Pulmonary artery endothelial cell (primary cell): ENCODE measurements at places on chromosomes 4 and X. TPM values are rescaled to one million over a fixed set of nuclear protein-coding genes. Genes with fewer than 3 reads are reported as not detected.

GAGE13 gene
- not detected in 2 replicates for total RNA-seq

XG gene
- 0.60 and 1.5 TPM in 2 replicates for total RNA-seq

CENPVL1 gene
- total RNA-seq, result not detected in 2 replicates

ADH6 gene
- not detected in 2 replicates for total RNA-seq

LINC00632 gene
- 0.46 and 0.59 TPM in 2 replicates for total RNA-seq

RBM46 gene
- not detected in 2 replicates for total RNA-seq

MAGED2 gene
- 177 and 219 TPM in 2 replicates for total RNA-seq

PDGFRA gene
- 0.73 and 0.85 TPM in 2 replicates for total RNA-seq

CFAP47 gene
- not detected in 2 replicates for total RNA-seq

IRF2 gene
- 20.5 and 36.3 TPM in 2 replicates for total RNA-seq

COL4A5 gene
- 15.3 and 18.9 TPM in 2 replicates for total RNA-seq

GAB3 gene
- 3.8 and 6.0 TPM in 2 replicates for total RNA-seq

ARR3 gene
- total RNA-seq, result not detected in 2 replicates

DNA sequence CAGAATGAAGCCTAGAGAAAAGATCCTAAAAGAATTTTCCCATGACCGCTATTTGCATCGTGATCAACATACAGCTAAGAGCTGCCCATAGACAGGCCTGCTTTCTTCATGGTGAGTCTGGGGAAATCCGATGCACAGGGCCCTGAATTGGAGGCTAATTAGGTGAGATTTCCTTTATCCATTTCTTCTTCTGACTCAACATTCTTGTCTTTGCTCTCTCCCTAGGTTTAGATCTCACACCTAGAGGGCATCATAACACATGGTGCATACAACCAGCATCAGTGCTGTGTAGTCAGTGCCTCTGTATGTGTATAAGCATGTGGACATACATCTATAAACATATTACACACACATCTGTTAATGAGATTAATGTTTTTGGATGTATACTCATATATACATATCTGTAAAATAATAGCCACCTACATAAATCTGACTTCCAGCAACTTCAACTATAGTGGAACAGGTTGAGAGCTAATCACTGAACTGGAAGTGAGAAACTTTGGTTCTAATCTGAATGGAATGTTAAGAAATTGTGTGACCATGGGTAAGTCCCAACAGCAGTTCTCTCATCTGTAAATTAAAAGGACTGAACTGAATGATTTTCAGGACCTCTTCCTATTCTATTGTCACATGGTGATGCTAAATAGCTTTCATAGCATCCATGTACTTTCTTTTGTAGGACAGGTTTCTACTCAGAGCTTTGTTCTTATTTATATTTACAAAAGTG is 17.5 kb downstream of the GATB start:
- no peak for DNase-seq

GRCh38 chr4:71167083-71167482 is 171.7 kb upstream of the SLC4A4 start:
- DNase-seq, result no peak

DNA sequence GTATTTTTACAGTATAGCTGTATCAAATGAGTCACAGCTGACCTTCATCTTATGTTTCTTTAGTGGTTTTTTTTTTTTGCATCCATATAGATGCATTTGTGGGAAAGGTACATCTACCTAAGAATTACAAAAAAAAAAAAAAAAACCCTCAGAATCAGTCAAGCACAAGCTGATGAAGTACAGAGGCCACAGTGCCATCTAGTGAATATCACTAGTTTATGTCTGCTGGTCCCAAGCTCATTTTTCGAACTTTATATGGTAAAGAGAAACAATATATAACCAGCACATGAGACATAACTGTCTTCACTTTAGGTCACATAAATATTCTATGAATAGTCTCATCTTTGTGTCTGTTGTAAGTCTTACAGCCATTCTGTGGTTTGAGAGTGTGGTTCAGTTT is 220.1 kb downstream of the DLG3 start:
- no peak for DNase-seq

GRCh38 chr4:143721317-143721716 is 20.8 kb upstream of the FREM3 start:
- peak; percentile 49 for DNase-seq

DNA sequence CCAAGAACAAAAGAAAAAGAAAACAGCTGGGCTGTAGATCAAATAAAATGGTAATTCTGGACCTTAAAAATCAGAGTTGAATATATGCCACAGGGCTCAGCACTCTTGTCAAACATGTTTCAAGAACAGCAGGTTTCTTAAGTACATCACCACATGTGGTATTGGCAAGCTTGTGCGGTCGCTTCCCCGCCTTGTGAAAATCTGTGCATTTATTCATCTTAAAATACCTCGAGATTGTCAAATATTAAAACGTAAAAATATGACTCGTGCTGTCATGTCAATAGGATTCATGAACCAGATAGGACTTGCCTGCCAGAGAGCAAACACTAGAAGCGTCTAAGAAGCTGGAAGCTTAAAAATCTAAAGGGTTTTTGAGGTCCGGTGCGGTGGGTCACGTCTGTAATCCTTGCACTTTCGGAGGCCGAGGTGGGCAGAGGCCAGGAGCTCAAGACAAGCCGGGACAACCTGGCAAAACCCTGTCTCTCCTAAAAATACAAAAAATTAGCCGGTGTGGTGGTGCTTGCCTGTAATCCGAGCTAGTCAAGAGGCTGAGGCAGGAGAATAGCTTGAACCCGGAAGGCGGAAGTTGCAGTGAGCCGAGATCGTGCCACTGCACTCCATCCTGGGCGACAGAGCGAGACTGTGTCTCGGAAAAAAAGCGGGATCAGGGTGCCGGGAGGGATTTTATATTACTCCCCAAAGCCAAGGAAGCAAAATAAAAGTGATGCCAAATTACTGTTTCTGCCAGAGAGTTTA is 40.2 kb upstream of the TMEM154 start:
- no peak for DNase-seq

- no peak for DNase-seq
Measured at GRCh38 chr4:139719381-139720101, 53.9 kb downstream of the MGST2 start.

DNA sequence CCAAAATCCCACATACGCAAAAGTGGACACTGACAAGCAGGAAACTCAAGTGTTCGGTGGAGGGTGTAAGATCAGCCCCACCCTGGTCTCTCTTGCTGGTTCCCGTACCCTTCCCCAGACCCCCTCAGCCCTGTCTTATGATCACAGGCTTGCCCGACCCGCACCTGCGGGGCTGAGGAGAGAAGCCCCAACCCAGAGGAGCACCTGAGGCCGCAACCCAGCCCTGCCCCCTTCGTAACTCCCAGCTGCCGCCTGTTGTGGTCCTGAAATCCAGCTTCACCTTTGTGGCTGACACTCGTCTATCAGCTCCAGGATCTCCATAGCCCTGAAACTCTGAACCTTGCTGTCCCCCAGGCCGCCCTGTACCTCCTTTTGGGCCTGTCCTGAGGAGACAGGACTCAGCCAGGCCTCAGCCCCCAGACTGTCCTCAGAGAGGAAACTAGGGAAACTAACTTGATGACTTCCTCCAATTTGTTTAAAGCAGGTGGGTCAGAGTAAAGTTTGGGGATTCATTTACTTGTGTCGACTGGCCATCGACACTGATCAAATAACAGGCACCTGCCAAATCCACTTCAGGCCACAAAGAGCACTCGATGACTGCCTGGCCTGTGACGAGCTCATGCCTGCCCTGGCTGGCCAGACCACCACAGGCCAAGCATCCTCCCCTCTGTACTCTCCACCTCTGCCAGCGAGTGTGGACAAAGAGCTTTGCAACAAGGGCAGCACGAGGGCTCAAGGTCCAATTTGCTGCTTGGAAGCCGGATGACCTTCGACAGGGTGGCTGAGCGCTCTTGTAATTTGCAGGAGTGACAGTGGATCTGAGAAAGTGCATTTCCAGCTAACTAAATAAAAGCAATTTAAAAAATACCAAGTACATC is 19.3 kb downstream of the DCTD start:
- DNase-seq, result no peak

- DNase-seq, result no peak
Measured at GRCh38 chrX:43211570-43211969, 433.6 kb upstream of the PPP1R2C start.

GRCh38 chr4:108244606-108245005 is 75.9 kb upstream of the LEF1 start:
- no peak for DNase-seq

GRCh38 chrX:71253253-71254091 is 468 bp downstream of the ZMYM3 start:
- DNase-seq, result no peak

- no peak for DNase-seq
Measured at GRCh38 chr4:74244049-74244448, 64.2 kb upstream of the EPGN start.

- no peak for DNase-seq
Measured at GRCh38 chr4:155032521-155033229, 175.8 kb upstream of the NPY2R start.

DNA sequence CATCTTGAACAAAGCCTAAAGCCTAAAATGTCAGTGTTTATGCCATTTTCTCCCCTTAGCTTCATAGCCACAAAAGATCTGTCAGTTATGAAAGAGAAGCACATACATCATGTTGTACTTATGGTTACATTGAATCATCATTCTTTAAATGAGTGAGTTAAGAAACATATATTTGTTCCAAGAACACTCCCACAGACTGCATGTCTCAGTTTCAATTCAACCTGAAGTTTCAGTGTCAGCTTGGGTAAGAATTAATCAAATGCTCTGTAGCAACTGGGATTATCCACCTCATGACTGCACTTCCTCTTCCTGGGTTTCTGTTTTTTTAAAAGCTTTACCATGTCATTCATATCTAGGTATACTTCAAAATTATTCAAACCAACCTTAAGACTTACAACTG is 3.9 kb upstream of the TMPRSS11B start:
- DNase-seq, result no peak

- DNase-seq, result no peak
Measured at GRCh38 chr4:39516407-39516966, 10.8 kb downstream of the UGDH start.

DNA sequence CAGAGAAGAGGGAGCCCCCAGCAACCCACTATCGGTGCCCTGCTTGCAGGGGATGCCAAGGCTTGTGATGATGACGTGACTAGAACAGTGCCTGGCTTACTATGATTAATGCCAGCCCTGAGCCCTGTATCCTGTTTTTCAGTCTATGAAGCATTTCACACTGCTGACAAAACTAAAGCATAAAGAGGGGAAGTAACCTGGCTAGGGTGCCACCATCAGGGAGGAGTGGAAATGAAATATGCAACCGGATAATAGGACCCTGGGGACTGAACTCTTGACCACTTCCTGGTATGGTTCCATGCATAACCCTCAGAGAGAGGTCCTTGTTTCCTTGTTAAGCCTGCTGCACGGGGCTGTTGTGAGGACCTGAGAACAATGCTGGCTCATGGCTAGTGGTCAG is 50.3 kb downstream of the MED28 start:
- no peak for DNase-seq

GRCh38 chr4:72591547-72592454 is 22.8 kb upstream of the ADAMTS3 start:
- no peak for DNase-seq

DNA sequence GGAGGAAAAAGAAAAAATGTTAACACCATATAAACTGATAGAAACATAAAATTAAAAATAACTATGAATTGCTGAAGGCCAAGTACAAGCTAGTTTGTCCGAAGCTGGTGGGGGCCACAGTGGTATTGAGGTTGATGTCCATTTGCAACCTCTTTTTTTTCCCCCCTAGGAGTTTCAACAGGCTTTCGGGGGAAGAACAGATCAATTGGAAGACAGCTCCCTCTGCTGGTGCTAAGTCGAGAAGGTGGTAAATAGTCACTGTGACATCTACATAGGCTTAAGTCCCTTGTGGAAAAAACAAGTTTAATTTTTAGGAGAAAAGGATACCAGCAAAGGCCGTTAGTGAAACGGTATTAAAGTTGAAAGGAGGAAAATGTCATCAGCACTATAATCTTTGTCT is 115.7 kb upstream of the ZXDA start:
- DNase-seq, result peak; percentile 15

DNA sequence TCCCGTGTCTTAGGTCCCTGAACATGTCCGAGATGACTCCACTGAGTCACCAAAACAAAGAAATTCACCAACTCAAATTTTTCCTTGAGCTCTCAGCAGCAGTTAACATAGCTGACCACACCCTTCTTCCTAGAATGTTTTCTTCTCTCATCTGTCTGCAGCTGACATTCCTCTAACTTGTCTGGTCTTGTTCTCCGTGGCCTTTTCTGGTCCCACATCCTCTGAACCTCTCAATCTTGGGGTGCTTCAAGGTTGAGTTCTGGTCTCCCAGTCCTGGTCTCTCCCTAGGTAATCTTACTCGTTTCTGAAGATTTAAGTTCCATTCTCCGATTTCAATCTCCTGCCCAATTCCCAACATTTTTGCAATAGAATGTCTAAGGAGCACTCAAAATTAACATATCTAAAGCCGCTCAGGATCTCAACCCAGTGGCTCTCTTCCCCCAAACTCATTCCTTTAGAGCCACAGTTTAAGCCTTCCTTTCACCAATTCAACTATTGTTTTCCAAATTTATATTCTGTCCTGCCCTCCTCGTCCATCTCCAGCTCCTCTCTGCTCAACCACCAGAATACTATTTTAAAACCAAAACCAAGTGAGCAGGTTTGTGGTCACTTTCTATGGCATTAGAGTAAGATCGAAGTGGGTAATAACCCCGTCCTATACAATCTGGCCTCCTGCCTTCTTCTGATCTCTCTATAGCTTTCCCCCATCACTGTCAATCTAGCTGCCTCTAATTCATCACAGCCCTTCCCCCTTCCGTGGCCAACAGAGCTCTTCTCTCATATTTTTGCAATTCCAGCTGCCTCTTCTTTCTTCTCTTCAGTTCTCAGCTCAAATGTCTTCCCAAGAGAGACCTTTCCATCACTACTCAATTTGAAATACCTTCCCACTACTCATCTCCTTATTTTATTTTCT is 1.2 kb downstream of the TRIML2 start:
- DNase-seq, result no peak

DNA sequence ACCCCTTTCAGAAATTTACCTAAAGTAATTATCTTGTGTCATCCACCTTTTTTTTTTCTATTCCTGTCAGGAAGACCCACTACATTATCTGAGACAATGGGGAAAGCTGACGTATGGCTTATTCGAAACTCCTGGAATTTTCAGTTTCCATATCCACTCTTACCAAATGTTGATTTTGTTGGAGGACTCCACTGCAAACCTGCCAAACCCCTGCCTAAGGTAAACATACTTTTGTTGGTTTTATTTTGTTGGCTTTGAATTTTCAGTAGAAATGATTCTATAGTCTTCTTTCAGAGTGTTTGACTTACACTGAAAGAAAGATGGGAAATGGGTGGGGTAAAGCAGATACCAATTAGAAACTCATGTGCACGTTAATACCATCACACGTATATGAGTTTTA is 2.2 kb downstream of the UGT2B7 start:
- DNase-seq, result no peak

GRCh38 chr4:175351473-175351872 is 433.3 kb downstream of the ADAM29 start:
- DNase-seq, result no peak
